ENCODE measurements at places on chromosomes 1 and 21. TPM values are rescaled to one million over a fixed set of nuclear protein-coding genes. Genes with fewer than 3 reads are reported as not detected.

Gene MAP3K21
- total RNA-seq: 2.4 TPM

Gene ATP6V1G3
- total RNA-seq: not detected

Gene WNT9A
- total RNA-seq: 5.1 TPM

Gene OR14K1
- not detected for total RNA-seq

Gene OR6Y1
- not detected for total RNA-seq

Gene SLC16A1
- total RNA-seq: 152 TPM

Gene KRTAP21-2
- not detected for total RNA-seq

Gene LRRC71
- not detected for total RNA-seq

Gene LRRC39
- total RNA-seq: 0.22 TPM

Gene KRTAP19-1
- not detected for total RNA-seq

Gene CGN
- 2.0 TPM for total RNA-seq

Data from placental epithelial cell (primary cell).